Right lobe of liver (tissue), 6 donors: ENCODE measurements at places on chromosomes 3 and 15. TPM values are rescaled to one million over a fixed set of nuclear protein-coding genes. Genes with fewer than 3 reads are reported as not detected.
A peak's percentile ranks its signal among the peaks of the same experiment; 100 is the strongest.

Gene PLA1A
- total RNA-seq, result 9.9 TPM

Gene PPP1R14D
- total RNA-seq, result not detected

Gene FBXW12
- not detected for total RNA-seq

Gene BSN
- total RNA-seq, result 0.68 TPM

Gene ARID3B
- total RNA-seq, result 1.5 TPM

Gene P4HTM
- total RNA-seq, result 11.3 TPM

Gene LRRC34
- 0.06 TPM for total RNA-seq

Gene CCDC13
- total RNA-seq, result 1.8 TPM

Gene SLC6A1
- total RNA-seq, result 19.3 TPM

GRCh38 chr3:2923390-2923789 lies 186.8 kb downstream of the IL5RA start:
- no peak for DNase-seq

DNA sequence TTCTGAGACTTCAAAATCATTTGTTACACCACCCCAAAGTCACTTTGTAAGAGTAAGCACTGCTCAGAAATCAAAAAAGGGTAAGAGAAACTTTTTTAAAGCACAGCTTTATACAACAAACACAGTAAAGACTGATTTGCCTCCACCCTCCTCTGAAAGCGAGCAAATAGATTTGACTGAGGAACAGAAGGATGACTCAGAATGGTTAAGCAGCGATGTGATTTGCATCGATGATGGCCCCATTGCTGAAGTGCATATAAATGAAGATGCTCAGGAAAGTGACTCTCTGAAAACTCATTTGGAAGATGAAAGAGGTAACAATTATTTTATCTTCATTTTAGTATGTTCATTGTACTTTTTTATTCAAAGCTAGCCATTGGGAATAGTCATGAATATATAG lies 32.6 kb downstream of the BLM start:
- DNase-seq, result no peak

DNA sequence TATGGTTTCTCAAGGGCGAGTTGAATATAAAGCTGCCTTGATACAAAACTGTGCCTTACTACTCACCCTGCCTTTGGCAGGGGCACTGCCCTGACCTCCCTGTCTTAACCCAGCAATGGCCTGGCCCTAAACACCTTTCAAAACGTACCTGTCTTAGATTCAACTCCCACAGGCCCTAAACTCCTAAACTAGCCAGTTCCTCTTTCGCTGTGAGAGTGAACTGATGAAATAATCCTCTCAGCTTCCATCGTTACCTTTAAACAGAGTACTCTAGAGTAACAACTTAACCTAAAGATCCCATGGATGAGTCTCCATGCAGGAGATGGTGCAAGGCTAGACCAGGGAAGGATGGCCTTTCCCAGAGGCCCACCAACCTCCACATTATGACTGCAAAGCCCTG lies 133.0 kb upstream of the THBS1 start:
- no peak for DNase-seq

DNA sequence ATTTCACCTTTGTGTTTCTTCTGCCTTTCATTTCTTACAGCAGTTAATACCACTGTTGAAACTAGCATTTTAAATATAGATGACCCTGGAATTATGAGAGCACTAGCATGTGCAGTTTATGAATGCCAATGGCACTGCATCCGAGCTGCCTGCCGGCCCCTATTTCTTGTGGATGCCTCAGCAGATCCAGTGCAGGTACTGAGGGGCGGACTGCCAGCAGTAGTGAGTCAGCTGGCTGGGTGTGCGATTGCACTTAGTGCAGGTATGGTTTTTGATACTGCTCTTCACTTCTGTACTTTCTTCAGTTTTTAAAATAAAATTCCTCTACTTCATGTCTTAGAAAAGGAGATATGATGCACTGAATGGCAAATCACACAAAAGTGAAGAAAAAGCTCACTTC lies 453.0 kb downstream of the DIPK2A start:
- DNase-seq, result no peak

- peak; percentile 31 for DNase-seq
Observed at GRCh38 chr15:38699633-38700230, 135.1 kb upstream of the RASGRP1 start.

DNA sequence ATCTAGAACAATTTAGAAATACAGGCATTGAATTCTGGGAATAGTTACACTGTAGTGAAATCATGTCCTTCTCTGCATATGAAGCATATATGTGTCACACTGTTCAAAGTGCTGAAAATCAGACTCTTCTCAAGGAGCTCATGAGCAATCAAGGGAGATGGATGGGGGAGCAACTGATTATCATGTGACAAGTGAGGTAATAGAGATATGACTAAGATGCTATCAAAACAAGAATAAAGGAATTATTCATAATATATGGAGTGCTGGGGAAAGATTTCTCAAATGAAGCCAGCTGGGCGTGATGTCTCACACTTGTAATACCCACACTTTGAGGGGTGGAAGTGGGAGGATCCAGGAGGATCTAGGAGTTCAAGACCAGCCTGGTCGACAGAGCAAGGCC lies 74.9 kb upstream of the CHRNB4 start:
- no peak for DNase-seq

DNA sequence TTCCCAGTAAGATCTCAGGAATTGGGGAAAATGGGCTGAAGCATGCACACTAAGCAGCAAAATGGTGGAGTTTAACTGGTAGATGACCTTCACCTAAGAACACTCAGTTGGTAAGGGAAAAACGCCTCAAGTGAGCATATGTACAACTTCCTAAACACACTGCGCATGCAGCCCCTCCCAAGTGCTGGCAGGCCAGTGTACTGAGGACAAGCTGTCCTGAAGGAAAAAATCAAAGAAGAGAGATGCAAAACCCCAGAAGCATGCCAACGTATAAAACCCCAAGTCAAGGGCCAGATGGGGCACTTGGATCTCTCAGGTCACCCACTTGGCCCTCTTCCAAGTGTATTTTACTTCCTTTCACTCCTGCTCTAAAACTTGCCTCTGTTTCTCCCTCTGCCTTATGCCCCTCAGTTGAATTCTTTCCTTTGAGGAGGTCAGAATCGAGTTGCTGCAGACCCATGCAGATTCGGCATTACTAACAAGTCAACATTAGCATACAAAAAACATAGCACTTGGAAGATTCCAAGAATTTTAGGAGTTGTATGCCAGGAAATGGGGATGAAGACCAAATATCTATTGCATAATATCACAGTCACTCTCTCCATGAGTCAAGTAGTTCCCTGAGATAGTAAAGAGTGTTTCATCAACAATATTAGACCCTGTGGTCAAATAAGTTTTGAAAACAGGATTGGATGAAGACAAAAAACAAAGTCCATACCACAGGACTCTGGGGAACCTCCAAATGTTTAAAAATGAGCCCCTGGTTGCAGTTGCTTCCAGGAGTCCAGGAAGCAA lies 10.8 kb upstream of the FYCO1 start:
- DNase-seq, result no peak

DNA sequence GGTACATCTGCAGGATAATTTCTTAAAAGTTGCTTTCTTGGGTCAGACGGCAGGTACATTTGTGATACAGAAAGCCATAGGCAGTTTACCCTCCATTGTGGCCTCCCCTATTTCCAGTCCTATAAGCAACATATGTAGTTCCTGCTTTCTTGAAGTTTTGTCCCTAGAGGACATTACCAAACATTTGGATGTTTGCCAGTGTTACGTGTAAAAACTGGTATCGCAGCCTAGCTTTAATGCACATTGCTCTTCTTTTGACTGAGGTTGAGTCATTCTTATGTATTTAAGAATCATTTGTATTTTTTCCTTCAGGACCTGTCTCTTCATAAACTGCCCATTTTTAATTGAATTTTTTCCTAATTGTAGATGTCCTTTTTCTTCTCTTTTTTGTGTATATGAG lies 114.3 kb downstream of the DIPK2A start:
- DNase-seq, result no peak

DNA sequence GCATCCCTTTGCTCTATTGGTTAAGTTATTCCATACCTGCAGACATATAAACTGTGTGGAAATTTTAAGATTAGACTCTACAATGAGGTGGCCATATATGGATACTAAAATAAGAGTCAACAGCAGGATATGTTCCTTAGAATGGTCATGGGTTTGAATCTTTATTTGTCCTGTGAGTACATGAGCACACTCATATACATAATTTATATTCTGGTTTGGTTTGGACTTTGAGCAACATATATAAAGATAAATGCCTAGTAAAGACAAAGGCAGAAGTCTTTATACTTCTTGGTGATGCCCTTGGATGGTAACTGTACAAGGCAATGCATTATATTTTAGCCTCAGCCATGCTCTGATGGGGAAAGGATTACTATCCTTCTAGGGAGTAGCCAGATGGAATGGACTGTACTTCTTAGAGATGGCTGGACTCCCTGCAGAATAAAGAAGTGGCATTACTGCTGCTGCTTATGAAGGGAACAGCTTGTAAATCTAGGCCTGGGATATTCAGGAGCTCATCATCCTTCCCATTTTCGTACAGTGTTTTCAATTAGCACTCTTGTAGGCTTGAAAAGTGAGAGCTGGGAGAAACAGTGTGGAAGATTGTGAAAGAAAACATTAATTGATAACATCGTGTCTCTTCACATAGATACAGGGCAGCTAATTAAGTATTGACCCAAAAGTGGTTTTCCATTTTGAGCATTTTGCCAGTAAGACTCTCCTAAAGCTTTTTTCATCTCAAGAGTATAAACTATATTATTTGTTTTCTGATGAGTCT lies 60.4 kb downstream of the HMG20A start:
- no peak for DNase-seq

GRCh38 chr15:59543721-59544547 lies 67.6 kb upstream of the GCNT3 start:
- DNase-seq, result peak; percentile 43

DNA sequence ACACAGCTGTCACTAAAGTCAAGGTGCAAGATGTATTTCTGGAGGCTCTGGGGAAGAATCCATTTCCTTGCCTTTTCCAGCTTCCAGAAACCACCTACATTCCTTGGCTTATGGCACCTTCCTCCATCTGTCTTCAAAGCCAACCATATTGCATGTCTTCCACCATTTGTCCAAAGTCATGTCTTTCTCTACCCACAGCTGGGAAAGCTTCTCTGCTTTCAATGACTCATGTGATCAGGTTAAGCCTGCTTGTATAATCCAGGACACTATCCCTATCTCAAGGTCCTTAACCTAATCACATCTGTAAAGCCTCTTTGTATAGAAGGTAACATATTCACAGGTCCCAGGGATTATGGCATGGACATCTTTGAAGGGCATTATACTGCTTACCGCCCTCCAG lies 14.2 kb downstream of the ARHGAP31 start:
- no peak for DNase-seq

DNA sequence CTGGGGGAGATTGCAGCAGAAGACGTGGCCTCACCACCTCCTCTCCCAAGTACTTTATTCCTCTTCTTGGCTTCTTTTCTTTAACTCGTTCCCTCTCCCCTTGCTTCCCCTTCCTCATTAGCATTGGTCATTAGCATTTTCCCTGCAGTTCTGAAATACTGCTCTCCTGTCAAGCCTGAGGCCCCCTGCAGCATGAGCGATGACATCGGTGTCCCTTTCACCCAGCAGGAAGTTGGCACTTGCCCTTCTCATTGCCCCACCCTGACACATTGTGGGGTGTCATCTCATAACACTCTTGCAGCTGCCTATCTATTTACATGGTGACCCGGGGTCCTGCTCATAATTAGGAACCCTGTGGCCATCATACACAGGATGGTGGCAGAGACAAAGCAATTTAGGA lies 167.1 kb downstream of the ARRDC4 start:
- DNase-seq, result no peak

DNA sequence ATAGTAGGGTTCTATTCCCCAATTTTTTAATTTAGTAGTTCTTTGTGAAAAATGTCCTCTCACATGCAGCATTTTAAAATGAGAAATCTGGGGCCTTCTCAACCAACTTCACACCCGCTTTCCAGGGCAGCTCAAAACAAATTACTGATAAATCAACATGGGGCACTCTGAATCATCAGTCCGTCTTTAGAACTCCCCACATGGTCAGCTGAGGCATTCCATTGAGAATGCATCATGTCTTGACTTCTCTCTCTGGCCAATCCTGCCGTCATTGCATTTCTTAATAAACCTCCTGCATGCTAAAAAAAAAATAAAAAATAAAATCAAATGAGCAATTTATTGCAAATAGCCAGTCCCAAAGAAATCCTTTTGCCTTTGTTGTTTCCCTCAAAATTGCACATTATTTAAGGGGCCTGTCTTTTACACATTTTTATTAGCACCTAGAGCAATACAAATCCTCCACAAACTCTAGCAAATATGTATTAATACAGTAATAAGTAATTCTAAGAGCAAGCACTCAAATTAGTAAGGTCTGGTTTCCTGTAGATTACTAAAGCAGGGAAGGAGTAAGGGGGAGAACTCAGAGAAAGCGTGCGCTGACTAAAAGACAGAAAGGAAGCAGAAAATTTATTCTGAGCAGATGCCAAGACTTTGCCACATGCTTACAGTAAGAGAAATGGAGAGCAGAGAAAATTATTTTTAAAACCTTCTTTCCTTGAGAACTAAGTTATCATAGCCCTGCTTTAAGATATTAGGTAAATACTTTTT lies 175.7 kb downstream of the TNIK start:
- DNase-seq, result no peak

DNA sequence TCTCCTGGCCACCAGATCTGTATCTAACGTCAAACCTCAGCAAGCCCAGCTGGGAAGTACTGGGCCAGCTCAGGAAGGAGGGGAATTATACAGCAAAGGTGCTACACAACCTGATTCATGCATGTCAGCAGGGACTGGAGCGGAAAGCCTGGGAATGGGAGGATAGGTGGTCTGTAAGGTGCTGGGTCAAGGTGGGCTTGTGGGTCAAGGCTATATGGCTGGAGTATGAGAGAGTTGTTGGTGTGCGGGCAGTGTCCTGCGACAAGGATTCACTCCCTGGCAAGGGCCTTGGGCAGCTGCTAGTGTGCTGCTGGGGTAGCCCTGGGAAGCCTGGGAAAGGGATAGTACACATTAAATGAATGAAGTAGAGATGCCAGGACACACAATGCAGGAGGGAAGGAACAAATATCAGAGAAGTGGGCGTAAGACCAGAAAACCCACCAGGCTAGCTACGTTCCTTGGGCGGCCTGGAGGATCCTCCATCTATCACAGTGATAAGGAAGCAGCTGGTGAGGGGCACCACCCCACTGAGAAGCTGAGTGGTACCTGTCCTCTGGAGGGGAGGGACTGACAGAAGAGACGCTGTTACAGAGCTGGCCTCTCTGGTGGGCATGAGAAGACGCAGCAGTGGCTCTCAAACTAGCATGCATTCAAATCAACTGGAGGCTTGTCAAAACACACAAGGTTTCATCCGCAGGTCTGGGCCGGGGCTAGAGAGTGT lies 8.5 kb upstream of the SYNM start:
- DNase-seq, result no peak

DNA sequence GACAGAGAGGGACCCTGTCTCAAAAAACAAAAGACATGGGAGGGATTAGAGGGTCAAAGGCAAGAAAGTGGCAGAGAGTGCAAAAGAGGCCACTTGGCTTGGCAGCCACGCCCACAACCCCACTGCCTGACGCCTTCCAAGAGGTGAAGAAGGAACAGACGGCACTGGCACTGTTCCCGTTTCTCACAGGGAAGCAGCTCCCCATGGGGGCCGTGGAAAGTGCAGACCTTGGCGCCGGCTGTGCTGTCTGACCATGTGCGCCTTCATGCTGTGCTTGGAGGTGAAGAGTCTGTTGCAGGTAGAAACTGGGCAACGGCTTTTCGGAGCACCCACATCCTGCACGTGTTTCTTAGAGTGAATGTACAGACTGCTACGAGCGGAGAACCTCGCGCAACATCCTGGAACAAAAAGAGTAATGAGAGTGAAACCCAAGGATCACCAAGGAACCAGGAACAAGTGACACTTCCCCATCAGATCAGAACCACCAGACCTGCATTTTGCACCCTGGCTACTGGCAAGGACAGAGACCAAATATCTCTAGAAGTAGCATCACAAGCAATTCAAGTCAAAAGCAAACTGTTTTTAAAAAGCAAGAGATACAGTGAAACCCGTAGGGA lies 9.7 kb downstream of the ZXDC start:
- DNase-seq, result peak; percentile 58
